ENCODE measurements at places on chromosomes 2 and 18.

GRCh38 chr2:228681426-228681825, 499.9 kb upstream of the SPHKAP start:
- no peak for DNase-seq

- DNase-seq, result peak; percentile 55
Observed at GRCh38 chr18:62717169-62717924, 2.0 kb downstream of the PHLPP1 start.

GRCh38 chr2:122205641-122206040, 450.2 kb downstream of the TSN start:
- DNase-seq, result no peak

DNA sequence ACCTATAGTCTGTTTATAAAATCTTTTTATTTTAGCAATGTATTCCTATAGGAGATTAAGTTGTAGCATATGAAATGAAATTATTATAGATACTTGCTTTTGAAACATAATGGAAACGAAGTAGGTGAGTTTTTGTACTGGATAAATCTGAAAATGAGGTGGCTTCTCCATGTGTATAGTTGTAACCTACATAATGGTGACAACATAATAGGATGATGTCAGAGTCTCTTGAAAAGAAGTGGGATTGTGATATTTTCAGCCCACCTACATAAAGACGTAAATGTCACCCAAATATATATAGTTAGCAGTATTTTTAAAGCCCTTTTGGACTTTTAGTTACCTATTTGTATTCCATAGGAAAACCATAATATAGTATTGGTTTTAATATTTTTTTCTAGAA, 34.8 kb downstream of the FAM171B start:
- DNase-seq, result no peak

- peak; percentile 57 for DNase-seq
Observed at GRCh38 chr2:201130524-201131186, 14.7 kb downstream of the CFLAR start.

- DNase-seq, result no peak
Observed at GRCh38 chr18:25256439-25256838, 95.5 kb downstream of the ZNF521 start.

DNA sequence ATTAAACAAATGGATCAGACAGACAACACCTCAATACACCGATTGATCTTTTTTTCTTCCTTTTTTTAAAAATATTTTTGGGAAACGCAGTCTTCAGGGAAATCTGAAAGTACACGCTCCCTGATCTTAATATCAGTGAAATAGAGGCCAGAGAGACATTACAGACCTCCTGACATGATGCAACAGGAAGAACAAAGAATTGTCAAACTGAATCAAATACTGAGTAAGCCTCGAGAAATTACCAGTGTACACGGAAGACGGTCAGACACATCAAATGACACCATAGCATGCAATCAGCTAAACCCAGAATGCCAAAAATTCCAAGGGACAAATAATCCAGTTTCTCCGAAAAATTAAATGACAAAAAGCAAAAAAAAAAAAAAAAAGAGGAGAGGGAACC, 80.2 kb upstream of the NFU1 start:
- DNase-seq, result no peak

DNA sequence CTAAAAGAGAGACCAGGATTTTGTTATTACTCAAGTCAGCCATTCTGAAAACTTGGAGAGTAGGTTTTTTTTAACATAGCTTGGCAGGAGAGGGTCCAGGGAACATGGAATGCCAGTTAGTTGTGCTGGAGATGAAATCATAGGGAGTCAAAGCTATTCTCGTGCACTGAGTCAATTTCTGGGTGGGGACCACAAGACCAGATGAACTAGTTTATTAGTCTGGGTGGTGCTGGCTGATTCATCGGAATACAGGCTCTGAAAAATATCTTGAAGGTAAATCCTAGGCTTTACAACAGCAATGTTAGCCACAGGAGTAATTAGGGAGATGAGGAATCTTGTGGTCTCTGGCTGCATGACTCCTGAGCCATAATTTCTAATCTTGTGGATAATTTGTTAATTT, 921.4 kb downstream of the TRIB2 start:
- no peak for DNase-seq

- no peak for DNase-seq
Observed at GRCh38 chr2:70850925-70851324, 15.3 kb upstream of the CD207 start.

DNA sequence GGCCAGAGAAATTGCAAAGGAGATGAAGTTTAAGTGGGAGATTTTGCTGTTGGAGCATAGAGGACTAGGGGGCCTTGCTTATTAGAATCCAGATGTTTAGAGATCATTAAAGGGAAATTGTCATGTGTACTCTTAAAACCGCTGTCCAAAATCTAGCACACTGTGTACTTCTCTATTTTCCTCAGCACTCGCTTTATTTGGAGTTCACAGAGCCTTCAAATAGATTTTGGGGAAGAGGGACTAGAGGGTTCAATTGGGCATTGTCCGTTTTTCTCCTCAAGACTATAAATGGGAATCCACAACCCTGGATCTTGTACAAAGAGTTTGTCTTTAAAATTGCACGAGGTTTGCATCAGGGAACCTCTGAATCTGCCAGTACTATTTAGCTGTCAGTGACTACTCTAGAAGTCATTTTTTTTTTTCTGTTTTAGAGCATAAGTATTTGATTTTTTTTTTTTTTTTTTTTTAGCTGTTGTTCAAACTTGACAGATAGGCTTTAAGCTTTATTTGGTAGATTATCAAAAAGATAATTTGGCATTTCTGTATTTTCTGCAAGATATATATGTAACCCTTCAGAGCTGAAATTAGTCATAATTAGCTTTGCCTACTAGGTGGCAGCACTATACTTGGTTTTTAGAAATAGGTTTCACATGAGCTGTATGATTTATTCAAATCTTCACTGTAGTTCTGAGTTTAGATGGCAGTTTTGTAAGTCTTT, 14.2 kb downstream of the PMS1 start:
- DNase-seq, result no peak

- DNase-seq, result no peak
Observed at GRCh38 chr2:195408196-195408595, 248.8 kb upstream of the SLC39A10 start.

DNA sequence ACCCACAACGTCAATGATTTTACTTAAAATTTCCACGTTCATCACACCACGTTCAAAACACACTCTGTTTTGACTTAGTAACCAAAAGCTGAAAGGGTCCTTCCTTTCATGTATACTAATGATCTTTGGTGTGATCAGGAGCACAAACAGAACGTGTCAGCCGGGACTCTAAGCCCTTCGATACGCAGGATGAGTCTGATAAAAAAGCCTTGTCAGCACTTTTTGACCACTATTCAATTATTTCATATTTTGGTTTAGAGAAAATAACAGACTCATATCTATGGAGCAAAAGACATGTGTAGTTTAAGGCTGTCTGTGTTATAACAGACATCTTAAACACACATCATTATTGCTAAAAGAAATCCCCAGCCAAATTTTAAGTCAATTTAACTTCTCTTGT, 345.3 kb downstream of the ZNF516 start:
- DNase-seq, result no peak

DNA sequence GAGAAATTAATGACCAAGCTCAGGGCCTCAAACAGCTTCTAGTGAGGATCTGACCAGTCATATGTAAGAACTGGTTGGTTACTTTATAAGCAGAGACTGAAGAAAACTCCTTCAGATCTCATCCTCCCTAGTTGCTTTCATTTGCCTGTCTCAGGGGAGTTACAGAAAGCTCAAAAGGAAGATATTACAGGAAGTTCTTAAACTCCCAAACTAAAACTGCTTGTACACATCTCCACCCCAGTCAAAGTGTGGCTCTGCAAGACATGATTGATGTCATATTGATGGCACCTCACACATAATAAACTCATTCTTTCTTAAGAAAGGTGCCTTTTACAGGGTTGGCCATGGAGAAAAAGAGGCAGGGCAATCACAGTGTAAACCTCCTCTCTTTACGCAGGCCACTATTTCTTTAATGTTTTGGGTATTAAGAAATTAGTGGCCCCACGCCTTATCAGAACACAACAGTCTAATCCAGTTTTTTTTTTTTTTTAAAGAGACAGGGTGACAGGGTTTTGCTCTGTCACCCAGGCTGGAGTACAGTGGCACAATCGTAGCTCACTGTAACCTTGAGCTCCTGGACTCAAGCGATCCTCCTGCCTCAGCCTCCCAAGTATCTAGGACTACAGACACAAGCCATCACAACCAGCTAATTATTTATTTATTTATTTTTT, 62.6 kb upstream of the STK17B start:
- no peak for DNase-seq

GRCh38 chr2:239603411-239604356, 202.9 kb upstream of the HDAC4 start:
- DNase-seq, result no peak

GRCh38 chr2:240790370-240791220, 29.4 kb downstream of the KIF1A start:
- no peak for DNase-seq

DNA sequence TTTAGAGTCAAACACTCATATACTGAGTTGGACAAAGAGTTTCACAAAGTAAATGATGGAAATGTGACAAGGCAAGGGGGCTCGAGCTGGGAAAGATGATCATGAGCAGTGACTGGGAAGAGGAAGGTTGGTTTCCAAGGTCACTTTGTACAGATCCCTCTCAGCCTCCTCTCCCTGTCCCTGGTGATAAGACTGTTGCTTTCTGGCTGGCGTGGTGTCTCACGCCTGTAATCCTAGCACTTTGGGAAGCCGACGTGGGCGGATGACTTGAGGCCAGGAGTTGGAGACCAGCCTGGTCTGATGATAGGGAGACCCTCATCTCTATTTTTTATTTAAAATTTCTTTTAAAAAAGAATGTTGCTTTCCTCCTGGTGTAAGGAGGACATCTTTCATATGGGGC, 86.6 kb upstream of the STPG4 start:
- no peak for DNase-seq

DNA sequence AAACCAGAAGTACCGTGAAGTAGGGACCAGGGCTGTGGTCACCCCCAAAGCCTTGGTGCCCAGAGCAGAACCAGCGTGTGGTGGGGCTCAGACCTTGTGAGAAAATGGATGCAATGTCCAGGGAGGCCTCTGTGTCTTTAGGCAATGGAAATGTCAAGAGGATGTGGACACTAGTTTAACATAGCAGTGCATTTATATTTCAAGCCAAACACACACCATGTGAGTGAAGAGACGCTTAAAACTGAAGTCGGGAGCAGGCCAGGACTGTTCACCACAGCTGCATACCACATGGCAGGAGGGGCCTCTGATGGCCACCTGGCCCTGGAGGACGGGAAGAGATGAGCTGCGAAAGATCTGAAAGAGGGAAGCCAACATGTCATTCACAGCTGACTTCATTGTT, 87.3 kb upstream of the LDLRAD4 start:
- no peak for DNase-seq

DNA sequence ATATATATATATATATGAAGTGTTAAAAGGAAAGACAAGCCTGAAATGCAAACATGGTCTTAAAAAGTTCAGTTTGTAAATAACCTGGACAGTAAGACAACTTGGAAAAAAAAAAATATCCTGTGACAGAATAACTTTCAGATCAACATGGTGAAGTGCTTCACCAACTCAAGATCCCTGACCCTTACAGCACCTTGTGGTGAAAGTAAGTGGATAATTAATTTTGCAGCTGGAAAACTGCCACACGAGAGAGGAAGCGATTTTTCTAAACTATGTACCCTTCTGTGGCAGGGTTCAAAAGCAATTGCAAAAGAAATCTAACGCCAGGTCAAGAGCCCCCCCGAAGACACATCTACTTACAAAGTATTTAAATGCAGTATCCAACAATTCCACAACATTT, 95.8 kb downstream of the PAX3 start:
- DNase-seq, result no peak

GRCh38 chr2:4047961-4048891, 344.9 kb downstream of the DCDC2C start:
- DNase-seq, result peak; percentile 40

GRCh38 chr2:239230318-239231052, 170.3 kb downstream of the HDAC4 start:
- no peak for DNase-seq

DNA sequence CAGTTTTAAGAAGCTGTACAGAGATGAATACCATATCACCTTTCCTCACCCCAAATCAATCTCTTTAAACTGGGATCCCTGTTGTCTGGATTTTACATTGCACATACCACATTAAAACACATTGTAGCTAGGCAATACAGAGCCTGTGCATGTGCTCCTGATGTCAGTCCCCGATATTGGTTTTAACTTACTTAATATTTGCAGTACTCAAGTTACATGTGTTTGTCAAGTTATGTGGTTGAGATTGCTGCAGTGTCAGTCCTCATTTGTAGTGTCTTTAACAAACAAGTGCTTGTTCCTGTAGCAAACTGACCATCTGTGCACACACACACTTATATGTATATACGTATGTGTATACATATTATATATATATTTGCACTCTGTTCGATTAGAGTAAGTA, 10.4 kb upstream of the UBE2E3 start:
- DNase-seq, result no peak

GRCh38 chr2:113234721-113235346, 43.9 kb downstream of the PAX8 start:
- DNase-seq, result no peak

- no peak for DNase-seq
Observed at GRCh38 chr2:23106242-23106785, 278.7 kb upstream of the KLHL29 start.

GRCh38 chr2:89842180-89842908, 1150.9 kb downstream of the RPIA start:
- DNase-seq, result no peak

DNA sequence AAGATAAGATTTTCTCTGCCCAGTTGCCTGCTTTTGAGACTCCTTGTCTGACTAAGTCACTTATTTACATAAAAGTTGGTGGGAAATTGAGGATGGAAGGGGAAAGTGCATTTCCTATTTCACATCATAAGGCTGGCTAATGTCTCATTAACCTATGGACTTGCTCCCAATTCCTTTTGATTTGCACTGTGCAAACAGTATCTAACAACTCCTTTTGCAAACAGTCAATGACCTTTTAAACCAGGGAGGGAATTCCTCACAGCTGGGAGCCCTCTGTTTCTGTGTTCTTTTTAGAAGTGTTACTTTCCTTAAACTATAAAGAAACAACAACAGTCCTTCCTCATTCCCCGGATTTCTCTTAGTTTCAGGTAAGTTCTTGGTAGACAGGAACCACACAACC, 272.8 kb downstream of the RND3 start:
- no peak for DNase-seq

DNA sequence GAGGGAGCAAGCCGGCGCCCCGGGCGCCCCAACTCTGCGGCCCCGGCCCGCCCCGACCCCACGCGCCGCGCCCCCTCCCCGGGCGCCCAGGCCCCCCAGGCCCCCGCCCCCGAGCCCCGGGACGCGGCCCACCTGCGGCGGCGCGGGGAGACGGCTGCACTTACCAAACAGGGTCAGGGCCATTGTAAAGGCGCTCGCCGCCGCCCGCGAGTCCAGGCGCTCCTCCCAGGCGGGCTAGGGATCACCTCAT, 526 bp downstream of the CHN1 start:
- DNase-seq, result no peak

- DNase-seq, result no peak
Observed at GRCh38 chr2:23720705-23721453, 206.0 kb downstream of the ATAD2B start.

DNA sequence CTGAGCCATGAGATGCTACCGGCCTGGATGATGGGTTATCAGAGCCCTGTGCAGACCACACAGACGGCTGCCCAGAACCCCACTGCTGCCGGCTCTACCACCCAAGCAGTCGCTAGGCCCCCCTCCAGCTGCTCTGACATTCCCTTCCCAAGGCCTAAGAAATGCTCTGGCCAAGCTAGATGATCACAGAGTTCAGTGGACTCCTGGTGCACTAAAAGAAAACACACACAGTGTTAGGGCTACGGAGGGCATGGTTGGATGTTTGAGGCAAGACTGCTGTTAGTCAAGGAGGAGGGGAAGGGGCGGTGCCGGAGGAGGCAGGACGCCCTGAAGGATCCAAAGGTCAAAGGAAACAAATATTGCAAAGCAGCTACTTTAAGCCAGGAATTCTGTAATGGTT, 174.5 kb downstream of the MYCN start:
- DNase-seq, result no peak

Data from T-helper 2 cell treated with Interferon-gamma antibody and Interleukin-4, amounts not matched to agents 5 μg/mL and 100 μg/mL, for 36 hours (primary cell).